ENCODE measurements at places on chromosomes 16 and 17.

DNA sequence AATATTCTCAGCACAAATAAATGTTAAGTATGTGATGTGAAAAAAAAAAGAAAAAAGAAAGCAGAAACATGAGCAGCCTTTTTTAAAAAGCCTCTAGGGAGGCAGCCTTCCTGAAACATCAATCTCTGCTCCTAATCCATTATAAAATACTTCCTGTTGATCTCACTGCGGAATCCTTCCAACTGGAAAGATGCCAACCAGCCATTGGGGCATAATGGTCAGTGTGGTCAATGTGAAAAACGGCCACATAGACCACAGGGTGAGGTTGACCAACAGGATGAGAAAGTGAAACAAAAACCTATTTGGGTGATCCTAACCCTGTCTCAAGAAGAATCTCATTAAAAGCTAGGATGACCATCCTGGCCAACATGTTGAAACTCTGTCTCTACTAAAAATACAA lies 26.1 kb upstream of the ABCA8 start:
- DNase-seq, result no peak

GRCh38 chr17:64622931-64623654 lies 39.0 kb downstream of the SMURF2 start:
- DNase-seq, result no peak

GRCh38 chr17:14748036-14748710 lies 447.3 kb downstream of the HS3ST3B1 start:
- DNase-seq, result peak; percentile 38

GRCh38 chr17:5971969-5972368 lies 98.2 kb upstream of the WSCD1 start:
- DNase-seq, result no peak

- DNase-seq, result no peak
These were observed 4.9 kb downstream of the CSF3 start for GRCh38 chr17:40020146-40020545.

- DNase-seq, result no peak
These were observed 46.6 kb upstream of the MED13 start for GRCh38 chr17:62111562-62112171.

DNA sequence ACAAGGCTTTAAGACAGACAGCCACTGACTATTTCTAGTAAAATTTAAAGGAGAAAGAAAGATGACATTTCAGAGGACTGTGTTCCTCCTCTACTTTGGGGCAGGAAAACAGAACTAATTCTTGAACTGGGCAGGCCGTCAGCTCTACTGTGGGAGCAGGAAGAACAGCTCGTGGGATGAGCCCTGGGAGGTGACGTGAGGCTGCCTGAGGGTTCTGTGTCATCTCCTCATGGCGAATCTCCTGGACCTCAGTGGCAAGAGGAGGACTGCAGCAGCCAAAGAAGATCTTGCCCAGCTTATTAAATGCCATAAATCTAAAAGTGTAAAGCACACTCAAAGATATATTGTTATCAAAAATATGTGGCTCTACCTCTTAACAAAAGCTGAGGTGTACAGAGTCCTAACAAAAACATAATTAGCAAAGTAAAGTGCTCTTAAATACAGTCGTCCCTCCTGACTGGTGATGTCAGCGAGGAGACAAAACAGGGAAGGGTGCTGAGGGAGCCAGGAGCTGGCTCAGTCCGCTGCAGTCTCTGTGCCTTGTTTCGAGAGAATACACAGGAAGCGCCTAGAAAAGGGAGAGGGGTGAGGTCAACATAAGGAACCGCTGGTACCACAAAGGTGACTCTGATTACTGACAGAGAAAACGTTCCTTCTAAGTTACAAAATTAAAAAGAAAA lies 58.0 kb downstream of the CREBBP start:
- DNase-seq, result no peak

- no peak for DNase-seq
These were observed 15.5 kb upstream of the UBE2G1 start for GRCh38 chr17:4381690-4382671.

- no peak for DNase-seq
These were observed 10.5 kb upstream of the SALL1 start for GRCh38 chr16:51161440-51162195.

GRCh38 chr17:12431188-12431587 lies 234.5 kb upstream of the MYOCD start:
- peak; percentile 67 for DNase-seq

GRCh38 chr16:4416200-4417032 lies at the start of gene CORO7:
Gene CORO7 (minus strand): TSS chr16:4416596. CDS start chr16:4416518, 78 bp downstream.
- DNase-seq, result peak; percentile 97

DNA sequence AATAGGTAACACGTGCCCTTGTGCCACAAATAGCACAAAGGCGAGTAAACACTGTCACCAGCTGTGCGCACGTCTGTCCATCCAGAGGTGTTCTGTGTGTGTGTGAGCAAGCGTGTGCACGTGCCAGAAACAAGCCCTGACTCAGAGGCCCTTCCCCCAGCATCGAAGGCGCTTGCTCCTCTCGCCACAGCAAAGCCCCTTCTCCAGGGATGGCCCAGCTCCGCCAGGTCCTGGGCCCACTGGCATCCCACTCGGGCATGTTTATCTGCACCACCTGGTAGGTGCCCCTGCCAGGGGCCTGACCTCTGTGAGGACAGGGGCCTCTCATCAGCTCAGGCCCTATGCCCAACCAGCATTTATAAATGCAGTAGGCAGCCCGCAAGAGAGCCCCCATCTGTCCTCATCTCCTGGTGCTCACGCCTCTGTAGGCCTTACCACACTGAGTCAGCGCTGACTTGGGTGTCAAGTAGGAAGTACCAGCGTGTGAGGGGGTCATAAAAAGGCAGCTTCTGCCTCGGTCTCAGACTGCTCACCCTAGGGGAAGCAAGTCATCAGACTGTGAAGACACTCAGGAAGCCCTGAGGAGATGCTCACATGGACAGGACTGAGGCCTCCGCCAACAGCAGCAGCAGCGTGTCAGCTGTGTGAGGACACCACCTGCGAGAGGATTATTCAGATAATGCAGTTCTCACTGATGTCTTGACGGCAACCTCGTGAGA lies 10.8 kb downstream of the TMEM235 start:
- no peak for DNase-seq

GRCh38 chr16:49399594-49400364 lies 26.2 kb downstream of the C16orf78 start:
- DNase-seq, result peak; percentile 60

DNA sequence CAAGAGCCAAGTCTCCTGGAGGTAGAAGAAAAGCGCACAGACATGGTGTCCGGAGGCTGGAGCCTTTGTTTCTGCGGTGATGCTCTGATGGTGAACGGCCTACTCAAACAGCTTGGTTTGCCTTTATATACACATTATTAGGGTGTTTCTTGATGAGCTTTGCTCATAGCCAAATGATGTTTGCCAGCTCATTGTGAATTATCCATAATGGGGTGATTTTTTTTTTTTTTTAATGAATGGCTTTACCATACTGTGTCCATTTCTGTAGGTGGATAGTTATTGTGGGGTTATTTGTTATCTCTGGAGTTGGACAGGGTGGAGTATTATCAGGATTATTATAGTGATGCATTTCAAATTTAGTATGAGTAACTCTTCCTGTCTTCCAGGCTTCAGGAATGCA lies at the start of gene KRT27:
Gene KRT27, minus strand, starts transcription at position 101 of the 400 bp plus-strand sequence. Its CDS starts 57 bp downstream, at position 44.
- no peak for DNase-seq

DNA sequence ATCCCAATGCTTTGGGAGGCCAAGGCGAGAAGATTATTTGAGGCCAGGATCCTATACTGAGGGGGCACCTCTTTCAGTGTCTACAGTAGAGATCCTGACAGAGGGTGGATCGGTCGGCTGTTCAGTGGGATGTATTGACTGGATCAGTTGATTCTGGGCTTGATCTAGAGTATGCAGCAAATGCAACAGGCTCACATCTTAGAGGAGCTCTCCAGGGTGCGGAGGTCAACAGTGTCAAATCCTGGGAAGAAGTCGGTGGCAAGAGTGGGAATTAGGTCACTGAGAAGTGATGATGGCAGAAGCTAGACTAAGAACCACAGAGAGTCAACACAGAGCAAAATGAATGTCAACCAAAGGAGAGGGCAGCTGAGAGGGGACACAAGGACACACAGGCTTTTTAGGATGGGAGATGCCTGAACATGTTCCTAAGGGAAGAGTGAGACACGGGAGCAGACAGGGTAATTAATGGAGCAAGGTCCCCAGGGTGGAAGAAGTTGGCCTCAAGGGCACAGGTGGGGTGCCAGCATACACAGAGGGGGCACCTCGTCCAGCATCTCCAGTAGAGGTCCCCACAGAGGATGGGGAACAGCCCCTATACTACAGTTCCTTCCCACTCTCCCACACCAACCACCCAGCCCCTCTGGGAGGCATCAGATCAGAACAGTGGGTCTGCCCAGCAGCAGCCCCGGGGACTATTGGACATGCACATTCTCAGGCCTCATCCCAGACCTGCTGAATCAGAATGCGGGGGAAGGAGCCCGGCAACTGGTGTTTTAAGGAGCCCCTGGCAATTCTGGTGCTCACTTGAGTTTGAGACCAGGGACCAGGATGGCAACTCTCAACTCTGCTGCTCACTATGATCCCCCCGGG lies 10.0 kb upstream of the CYTH1 start:
- no peak for DNase-seq

- no peak for DNase-seq
These were observed 6.3 kb downstream of the E4F1 start for GRCh38 chr16:2229632-2230250.

GRCh38 chr16:47849736-47850135 lies 306.1 kb downstream of the ABCC12 start:
- DNase-seq, result no peak

DNA sequence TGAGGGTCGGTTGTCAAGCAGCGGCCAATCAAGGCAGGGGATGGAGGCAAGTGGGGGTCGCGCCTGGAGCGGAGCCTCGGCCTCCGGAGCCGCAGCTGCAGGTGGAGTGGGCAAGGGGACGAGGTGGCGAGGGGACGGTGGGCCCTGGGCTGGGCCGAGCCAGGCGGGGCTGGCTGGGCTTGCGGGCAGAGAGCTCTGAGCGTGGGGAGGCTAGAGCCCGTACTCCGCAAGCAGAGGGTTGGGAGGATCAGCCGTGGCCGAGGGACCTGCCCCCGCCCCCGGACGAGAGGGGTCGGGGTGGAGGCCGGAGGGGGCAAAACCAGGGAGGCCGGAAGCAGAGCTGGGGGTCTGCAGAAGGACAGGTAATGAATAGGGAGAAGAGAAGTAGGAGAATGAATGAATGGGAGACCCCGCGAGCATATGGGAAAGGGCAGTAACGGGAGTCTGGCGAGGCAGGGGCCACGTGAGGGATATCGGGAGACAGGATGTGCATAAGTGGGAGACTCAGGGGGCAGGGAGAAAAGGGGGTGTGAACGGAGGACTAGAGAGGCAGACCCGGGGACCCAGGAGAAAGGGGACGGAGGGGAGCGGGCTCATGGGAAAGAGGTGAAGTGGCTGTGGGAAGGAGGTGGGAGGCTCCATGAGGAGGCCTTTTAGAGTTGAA lies at the start of gene KATNB1:
Gene KATNB1, plus strand, starts transcription at position 16 of the 664 bp plus-strand sequence. CDS start 1,474 bp downstream, outside the sequence.
- no peak for DNase-seq

DNA sequence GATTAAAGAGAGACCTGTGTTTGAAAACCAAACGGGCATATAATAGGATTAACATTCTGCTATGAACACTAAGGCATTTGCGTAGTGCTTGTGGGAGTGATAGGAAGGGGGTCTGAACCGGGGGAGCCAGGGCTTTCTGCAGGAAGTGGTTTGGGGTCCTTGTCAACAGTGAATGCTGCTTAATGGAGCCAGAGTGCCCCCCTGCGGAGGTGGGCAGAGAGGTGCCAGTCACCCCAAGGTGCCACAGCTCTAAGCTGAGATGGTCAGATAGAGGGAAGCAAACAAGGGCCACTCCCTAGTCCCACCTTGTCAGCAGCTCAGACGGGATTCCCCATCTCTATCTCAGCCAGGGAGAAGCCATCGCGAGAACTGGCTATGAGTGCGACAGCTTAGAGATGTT lies 17.7 kb downstream of the NAA60 start:
- DNase-seq, result peak; percentile 26

DNA sequence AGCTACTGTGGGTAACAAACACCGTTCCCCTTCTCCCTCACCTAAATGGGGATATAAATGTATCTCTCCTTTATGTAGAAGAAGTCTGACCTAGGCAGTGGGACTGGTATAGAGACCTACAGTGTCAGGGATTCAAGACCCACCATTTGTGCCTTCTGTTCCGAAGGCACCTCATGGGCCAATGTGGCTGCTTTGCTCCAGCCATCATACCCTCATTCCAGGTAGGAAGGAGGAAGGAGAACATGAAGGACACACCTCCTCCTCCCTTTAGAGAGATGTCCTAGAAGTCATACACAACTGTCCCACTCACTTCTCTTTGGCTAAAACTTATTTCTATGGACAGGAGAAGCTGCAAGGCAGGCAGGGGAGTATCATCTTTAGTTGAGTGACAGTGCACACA lies 8.3 kb upstream of the CRISPLD2 start:
- no peak for DNase-seq

- DNase-seq, result no peak
These were observed 125.0 kb upstream of the RPL38 start for GRCh38 chr17:74078363-74078941.

GRCh38 chr17:77372444-77373298 lies 231.9 kb downstream of the SEC14L1 start:
- peak; percentile 85 for DNase-seq

- DNase-seq, result no peak
These were observed 46.3 kb upstream of the ARHGAP44 start for GRCh38 chr17:12743046-12743445.

DNA sequence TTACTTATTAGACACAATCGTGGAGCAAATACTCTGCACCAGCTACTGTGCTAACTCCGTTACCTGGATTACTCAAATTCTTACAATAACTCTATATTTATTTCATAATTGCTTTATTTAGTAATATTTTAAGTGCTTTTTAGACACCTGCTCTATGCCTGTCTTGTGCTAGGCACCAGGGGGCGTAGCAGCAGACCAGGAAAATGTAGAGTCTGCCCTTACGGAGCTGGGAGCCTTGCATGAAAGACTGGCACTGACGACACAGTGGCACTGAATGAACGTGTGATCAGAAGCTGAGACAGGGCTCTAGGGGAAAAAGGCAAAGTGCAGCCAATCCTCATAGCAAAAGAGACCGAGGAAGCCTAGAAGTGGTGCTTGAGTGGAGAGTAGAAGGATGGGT lies 486.5 kb downstream of the CDH13 start:
- DNase-seq, result no peak

DNA sequence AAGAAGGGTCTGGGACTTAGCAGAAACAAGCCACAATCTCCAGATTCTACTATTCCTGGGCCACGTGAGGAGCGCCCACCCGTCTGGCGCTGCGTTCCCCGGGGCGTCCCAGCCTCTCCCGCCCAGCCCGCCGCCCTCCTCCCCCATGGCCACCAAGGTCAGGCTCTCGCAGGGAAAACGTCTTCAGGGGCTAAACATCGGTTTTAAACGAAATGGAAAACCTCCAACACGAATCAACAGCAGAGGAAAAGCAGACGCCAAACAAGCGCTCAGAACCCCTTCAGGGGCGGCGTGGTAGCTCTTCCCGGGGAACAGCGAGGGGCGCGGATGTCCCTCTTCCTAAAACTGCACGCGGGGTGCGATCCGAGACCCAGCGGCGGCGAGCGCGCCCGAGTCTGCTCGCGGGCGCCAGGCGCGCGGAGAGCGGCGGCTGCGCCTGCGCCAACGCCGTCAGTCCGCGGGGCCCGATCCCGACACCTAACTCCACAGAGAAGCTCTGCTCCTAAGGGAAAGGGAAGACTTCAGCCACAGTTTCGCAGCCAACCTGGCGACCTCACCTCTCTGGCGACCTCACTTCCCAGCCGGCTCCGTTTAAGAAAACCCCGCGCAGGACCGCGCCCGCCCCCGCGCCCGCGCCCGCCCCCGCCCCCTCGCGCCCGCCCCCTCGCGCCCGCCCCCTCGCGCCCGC lies 505 bp upstream of the COG1 start:
- peak; percentile 87 for DNase-seq

- DNase-seq, result no peak
These were observed 32.5 kb upstream of the PLCG2 start for GRCh38 chr16:81746566-81746965.

GRCh38 chr17:67646472-67646871 lies 71.3 kb upstream of the NOL11 start:
- no peak for DNase-seq

Data from GM13976 (cell line).